NCI-H2029 (cell line): ENCODE measurements at places on chromosomes 1 and 21.

DNA sequence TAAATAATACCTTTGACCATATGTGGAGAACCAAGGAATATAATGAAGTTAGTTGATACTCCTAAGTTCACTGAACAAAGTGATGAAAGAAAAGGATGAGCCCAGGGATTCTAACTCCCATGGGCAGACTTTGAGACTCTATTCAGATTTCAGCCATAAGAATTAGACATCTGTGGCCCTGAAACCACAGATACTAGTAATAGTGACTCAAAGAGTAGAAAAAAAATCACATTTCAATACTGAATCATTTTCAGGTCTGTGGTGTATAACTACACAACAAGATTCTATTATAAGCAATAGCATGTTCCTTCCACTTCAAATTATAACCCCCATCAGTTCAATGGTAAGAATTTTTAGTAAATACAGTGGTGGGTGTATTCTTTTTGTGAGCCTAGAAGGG, 16.4 kb upstream of the F13B start:
- DNase-seq, result no peak

- no peak for DNase-seq
Measured at GRCh38 chr1:68703921-68704354, 207.1 kb upstream of the DEPDC1 start.

- no peak for DNase-seq
Measured at GRCh38 chr21:45011911-45012661, 62.3 kb upstream of the ADARB1 start.

DNA sequence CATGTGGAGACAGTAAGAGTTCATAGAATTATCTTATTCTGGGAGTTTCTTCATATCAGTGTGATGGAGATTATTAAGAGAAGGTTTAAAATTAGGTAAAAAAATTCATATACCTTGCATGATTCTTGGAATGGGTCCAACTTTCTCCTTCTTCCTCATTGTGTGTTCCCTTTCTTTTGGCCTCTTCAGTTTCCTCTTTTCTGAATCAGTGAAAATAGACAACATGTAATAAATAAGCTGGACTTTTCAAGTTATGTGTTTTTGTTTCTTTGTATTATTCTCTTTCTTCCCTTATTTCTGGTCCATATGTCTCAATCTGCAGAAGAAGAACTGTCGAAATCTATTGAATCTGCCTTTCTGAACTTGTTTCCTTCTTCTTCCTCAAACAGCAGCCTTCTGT, 30.5 kb downstream of the C4BPA start:
- DNase-seq, result no peak

DNA sequence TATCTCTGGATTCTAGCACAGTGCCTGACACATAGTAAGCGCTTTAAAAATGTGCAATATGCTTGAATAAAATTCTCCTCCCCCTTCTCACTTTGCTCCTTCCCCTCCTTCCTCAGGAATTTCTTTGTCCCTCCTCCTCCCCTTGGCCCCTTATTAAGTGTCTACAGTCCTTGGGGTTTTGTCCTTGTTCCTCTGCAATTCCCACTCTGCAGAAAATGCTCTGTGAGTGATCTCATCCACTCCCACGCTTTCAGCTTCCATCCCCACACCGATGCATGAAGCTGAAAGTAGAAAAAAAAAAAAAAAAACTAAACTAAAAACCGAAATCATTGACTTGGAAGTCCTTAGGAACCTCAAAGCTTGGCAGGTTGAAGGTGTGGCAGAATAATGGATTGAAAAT, 273.6 kb downstream of the RRAGC start:
- DNase-seq, result no peak
